ENCODE measurements at places on chromosomes 1 and 21.

DNA sequence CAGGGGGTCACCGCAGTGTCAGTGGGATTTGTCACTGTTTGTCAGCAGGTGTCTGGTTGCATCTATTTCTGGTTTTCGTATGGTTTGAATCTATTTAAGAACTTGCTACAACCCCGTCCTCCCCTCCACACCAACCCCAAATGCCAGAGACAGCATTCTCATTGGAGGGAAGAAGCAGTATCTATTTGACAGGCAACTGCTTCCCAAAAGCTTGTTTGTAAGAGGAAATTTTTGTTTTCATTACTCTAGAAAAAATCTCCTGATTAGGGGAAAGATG lies 54.4 kb downstream of the NR5A2 start:
- DNase-seq = no peak

DNA sequence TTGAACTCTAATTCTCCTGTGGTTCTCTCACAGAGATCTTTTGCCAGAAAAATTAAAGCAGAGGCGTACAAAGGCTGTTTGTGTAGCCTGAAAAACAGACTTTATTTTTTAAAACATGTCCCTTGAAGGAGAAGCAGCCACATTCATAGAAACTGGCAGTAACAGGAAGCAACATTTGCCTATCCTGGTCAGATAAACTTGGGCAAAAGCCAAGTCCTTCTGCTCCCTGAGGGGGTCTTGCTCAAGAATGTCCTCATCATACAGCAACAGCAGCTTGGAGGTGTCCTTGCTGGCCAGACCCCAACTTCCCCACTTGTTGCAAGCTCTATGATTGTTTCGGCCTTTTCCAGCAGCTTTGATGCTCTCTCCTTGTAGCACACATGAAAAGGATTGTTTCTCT lies 36.3 kb downstream of the MSTO1 start:
- no peak for DNase-seq

DNA sequence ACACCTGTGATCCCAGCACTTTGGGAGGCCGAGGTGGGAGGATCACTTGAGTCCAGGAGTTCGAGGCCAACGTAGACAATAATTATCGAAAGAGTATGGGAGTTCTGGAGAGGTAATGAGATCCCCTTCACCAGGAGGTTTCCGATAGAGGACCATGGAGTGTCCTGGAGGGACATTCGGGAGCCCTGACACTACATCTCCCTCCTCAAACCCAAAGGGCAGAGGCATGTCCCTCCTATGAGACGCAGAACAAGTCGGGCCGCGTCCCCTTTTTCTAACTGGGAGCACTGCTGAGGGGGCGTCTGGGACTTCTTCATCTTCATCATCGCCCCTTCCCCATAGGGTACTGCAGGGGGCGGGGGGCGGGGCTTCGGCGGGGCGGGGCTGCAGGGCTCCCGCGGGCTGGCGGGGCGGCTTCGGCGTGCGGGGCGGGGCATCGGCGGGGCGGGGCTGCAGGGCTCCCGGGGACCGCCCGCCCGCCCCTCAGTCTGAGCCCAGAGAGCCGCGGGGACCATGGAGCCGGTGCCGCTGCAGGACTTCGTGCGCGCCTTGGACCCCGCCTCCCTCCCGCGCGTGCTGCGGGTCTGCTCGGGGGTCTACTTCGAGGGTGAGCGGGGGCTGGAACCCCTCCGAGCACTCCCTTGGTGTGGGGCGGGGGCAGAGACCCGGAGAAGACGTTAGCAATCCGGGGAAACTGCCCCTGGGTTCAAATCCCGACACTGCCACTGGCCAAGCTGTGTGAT lies at the start of gene THEMIS2:
Gene THEMIS2 (plus strand): TSS at position 486 of the 743 bp plus-strand sequence. CDS start 28 bp downstream, at position 514.
- DNase-seq = peak; percentile 83

DNA sequence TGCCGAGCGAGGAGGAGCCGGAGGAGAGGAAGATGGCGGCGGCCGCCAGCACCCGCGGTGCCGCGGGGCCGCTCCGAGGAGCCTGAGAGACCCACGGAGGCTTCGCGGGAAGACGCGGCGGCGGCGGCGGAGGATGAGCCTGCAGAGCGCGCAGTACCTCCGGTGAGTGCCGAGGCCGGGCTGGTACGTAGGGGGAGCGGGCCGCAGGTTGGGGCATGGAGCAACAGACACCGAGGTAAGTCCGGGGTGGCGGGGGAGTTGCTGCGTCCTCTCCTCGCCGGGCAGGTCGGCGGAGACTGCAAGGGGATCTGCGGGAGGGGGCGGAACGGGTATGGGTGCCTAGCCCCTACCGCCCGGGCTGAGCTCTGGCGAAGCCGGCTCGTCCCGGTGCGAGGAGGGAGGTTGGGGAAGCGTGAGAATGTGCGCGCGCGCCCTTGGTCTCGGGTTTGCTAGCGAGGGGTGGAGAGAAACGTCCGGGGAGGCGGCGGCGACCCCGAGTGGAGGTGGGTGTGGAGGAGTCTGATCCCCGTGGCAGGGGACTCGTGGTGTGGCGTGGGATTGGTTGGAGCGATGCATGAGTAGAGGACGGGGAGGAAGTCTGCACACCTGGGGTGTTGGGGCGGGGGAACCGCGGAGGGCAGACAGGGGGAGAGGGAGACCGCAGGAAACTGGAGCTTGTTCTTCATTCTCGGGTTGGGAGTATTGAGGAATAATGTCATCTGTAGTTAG lies at the start of gene SMG7:
Gene SMG7 (plus strand): TSS at position 12 of the 729 bp plus-strand sequence. CDS start 122 bp downstream, at position 134.
- DNase-seq = no peak

GRCh38 chr1:87834941-87835340 lies 506.3 kb downstream of the LMO4 start:
- DNase-seq = peak; percentile 85

GRCh38 chr1:7586031-7586941 lies 184.8 kb upstream of the VAMP3 start:
- DNase-seq = no peak
